ENCODE measurements at places on chromosomes 1 and 21.
A peak's percentile ranks its signal among the peaks of the same experiment; 100 is the strongest.

GRCh38 chr1:69441496-69441895 lies 126.2 kb upstream of the LRRC7 start:
- no peak for DNase-seq

- no peak for DNase-seq
Measured at GRCh38 chr1:1625824-1626206, 6.2 kb upstream of the MMP23B start.

DNA sequence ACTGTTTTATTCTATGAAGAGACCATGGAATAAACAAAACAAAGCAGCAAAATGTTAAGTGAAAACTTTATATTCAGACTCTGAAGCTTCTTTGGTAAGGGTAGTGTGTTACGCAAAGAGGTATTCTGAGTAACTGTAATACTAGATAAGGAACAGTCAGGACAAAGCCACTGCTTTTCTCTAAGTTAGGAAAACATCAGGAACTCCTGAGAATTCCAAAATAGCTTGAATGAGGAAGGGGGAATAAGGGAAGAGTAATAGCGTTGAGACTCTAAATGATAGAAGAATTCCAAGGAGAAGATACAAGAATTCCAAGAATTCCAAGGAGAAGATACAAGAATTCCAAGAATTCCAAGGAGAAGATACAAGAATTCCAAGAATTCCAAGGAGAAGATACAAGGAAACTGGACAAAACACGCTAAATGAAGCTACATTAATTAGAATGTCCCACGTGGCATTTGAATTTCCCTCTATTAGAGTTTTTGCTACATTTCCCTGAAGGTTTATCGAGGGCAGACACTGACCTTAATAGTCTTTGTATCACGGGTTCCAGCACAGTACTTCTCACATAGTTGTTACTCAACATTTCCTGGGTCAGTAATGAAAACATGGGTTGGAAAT lies 71.5 kb downstream of the SMYD3 start:
- DNase-seq = no peak

GRCh38 chr1:201653233-201653632 lies 114.3 kb downstream of the NAV1 start:
- DNase-seq = no peak

- DNase-seq = no peak
Measured at GRCh38 chr1:78607334-78607927, 12.8 kb upstream of the IFI44L start.

GRCh38 chr1:94757931-94758330 lies 62.2 kb upstream of the SLC44A3 start:
- DNase-seq = no peak

- DNase-seq = no peak
Measured at GRCh38 chr1:111987502-111987901, 2.0 kb downstream of the KCND3 start.

GRCh38 chr1:47644212-47644573 lies 206.3 kb downstream of the FOXD2 start:
- DNase-seq = no peak

DNA sequence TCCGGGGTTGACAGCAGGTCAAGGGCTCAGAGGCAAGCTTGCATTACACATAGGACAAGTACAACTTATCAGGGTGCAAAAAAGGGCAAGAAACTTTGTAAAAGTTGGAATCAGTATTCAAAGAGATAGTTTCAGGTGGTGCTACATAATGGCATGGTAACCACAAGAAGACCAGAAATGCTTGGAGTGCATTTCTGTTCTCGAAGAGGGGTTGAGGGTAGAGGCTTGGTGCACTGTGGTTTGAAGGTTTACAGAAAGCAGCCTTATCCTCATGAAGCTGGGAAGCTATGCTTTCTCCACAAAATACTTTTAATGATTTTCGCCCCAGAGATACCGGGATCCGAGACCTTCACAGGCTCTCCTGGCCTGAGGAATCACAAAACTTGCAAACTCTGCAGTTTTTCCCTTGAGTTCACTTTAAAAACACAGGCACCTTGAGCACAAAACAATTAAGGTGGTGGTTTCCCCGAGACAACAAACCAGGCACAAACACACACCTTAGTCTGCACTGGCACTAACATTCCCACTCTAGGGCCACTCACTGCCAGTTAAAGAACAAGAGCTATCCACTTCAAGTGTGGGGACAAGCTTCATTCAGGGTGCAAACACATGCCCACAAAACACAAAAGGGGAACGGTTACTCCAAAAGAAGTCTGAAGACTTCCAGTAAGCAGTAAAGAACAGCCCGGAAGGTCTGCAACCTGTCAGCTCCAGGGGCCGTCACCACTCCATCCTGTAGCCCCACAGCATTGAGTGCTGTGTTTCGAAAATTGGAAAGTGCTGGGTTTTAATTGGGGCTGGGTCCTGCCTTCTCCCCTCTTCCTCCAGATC lies 29.8 kb upstream of the NFIA start:
- no peak for DNase-seq

GRCh38 chr1:58422436-58422835 lies 124.1 kb downstream of the OMA1 start:
- no peak for DNase-seq

- no peak for DNase-seq
Measured at GRCh38 chr1:17080880-17081279, 27.0 kb upstream of the SDHB start.

DNA sequence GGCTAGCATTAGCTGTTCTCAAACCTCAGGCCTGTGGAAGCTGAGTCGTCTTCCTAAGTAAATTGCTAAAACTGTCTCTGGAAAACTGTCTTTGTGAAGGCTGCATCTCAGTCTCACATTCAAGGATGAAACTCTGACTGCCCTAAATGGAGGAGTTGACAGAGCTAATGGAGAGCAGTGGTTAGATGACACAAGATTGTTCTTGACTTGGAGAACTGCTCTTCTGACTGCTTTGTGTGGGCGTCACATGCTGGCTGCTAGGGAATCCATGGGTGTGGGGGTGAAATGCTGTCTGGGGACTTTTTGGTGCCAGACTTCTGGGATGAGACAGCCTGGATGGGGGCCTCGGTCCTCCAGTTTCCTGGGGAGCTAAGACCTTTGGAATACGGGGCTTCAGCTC lies 24.5 kb upstream of the TSPAN2 start:
- no peak for DNase-seq

DNA sequence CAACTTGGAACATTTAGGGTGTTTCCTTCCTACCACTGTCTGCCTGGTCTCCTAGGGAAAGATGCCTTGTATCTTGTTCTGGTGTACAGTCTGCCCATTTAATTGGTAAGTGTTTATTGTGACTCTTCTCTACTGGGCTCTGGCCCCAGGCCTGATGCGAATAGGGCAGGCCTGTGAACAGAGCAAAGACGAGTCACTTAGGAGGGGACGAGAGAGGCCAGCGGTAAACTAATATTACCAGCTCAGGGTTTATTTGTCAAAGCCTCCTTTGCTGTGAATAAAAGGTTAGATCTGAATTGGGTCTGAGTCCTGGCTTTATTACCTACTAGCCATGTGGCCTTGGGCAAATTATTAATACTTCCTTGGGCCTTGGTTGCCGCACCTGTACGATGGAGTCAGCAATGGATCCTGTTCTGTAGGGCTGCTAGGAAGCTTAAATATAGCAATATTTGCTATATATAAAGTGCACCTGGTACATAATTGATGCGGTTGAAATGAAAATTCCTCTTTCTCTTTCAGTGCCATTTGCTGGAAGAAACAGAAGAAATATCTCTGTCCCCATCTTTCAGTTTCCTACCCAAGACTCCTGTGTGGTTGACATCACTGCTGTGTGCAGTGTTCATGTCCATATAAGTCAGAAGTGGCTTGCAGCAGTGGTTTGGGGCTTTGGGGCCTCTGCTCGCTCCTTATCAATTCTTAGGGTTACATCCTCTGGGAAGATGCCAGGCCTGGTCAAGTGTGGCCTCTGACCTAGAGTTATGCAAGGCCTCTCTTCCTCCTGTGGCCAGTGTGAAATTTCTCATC lies 32.4 kb downstream of the MAPKAPK2 start:
- DNase-seq = peak; percentile 59

- no peak for DNase-seq
Measured at GRCh38 chr1:201536558-201536957, 2.4 kb upstream of the NAV1 start.

DNA sequence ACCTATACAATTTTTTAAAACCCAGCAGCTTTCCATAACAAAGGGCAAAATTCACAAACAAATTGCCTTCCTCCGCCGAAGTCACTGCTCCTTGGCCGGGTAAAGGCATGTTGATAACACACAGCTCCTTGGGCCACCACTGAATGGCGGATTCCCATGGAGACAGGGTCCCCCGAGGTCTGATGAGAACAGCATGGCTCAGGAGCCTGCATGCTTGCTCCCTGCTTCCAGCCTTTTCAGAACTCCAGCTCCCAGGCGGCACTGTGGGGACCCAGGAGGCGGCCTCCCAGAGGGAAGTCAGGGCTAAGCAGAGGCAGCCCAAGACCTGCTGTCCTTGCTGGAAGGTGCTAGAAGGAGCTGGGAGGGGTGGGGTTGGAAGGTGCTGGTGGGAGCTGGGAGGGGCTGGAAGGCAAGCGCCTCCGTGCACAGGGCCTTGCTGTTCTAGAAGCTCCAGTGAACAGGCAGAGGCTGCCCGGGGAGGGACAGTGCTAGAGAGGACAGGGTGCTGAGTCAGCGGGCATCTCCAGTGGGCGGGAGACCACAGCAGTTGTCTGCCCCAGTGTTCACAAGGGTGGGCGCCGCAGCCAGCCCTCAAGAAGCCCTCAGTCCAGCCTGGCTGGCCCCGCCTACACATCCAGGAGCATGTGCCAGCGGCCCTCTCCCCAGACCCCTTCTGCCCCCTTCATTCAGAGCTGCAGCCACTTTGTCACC lies 35.1 kb downstream of the PRDM16 start:
- no peak for DNase-seq

GRCh38 chr1:107679411-107679953 lies 285.5 kb downstream of the VAV3 start:
- no peak for DNase-seq

All from CD4-positive, alpha-beta memory T cell (primary cell).